Glutamatergic neuron (in vitro differentiated cells): ENCODE measurements at places on chromosomes 6 and 20.

DNA sequence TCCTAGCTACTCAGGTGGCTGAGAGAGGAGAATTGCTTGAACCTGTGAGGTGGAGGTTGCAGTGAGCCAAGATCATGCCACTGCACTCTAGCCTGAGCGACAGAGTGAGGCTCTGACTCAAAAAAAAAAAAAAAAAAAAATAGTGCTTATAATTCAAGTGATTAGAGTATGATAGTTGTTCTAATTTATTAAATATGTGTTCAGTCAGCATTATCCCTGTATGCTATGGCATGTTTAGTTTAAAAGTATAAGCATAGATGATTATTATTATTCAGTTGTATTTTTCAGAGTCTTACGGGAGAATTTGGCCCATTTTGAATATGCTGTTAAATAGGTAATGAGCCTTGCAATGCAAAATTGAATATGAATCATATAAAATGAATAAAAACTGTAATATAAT is 64.8 kb downstream of the UBR2 start:
- DNase-seq: no peak

DNA sequence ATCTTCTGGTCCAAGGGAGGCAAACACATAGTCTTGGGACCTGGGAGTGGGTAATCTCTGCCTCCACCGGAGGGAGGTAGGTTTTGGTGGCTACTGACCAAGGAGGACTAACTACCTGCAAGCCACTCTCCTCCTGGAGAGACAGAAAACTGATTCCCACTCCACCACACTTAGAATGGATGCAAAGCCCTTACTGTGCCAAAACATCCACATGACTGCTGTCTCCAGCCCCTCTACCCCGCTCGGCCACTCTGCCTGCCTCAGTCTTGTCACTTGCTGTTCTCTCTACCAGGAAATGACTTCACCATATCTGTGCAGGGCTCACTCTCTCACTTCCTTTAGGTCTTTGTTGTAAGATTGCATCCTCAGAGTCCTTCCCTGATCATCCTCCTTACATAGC is 129.5 kb upstream of the ARG1 start:
- no peak for DNase-seq

DNA sequence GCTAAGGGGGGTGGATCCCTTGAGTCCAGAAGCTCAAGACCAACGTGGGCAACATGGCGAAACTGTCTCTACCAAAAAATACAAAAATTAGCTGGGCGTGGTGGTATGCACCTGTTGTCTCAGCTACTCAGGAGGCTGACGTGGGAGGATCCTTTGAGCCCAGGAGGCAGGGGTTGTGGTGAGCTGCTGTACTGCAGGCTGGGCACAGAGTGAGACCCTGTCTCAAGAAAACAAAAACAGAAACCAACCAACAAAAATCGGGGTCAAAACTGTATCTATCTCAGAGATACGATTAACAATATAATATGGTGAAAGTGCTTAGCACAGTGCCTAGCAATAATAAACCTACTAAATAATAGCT is 20.7 kb upstream of the BCAS1 start:
- DNase-seq: no peak

- no peak for DNase-seq
These were observed 2.1 kb upstream of the R3HDML start for GRCh38 chr20:44334709-44335108.

GRCh38 chr6:151078655-151079054 is 161.1 kb upstream of the AKAP12 start:
- DNase-seq: no peak

DNA sequence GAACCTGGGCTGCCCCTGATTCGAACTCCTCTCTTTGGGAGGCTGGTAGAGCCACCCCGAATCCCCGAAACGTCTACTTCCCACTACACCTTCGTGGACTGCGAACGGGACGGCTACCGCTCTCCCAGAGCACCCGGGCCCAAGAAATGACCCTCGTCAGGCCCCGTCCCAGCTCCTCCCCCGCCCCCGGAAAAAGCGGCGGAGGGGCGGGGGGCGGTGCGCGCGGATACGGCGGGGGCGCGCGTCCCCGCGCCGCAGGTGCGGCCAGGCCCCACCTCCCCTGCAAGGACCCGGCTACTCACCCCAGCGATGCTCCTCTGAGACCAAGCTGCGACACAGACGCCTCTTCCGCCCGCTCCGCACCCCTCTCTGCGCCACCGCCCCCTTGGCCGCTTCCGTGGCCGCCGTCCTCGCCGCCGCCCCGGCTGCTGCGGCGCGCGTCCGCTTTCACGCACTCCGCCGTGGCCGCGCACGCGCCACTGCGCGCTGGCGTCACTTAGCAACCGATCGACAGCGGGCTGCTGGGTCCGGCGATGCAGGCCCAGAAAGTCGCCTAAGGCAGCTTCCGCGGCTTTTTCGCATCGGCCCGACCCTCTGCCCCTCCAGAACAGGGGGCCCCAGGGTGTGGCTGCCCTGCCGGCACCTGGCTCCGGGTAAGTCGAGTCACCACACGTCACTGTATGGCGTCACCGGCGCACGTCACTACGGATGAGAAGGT is at the start of gene BTBD9:
Gene BTBD9 (minus strand): TSS at position 432 of the 718 bp plus-strand sequence.
- DNase-seq: peak; percentile 84

DNA sequence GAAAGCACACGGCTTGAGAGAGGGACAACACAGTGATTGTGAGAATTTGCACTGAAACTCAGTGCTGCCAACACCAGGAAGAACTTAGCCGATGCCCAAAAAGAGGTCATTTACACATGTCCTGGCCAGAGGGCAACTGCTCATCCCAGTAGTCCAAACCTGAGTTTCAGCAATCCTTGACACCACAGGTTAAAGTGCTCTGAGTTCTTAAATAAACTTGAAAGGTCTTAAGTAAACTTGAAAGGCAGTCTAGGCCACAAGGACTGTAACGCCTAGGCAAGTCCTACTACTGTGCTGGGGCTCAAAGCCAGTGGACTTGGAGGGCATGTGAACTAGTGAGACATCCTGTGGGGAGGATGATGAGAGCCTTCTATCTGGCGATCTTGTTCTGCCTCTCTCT is 14.1 kb downstream of the SNX14 start:
- DNase-seq: no peak

DNA sequence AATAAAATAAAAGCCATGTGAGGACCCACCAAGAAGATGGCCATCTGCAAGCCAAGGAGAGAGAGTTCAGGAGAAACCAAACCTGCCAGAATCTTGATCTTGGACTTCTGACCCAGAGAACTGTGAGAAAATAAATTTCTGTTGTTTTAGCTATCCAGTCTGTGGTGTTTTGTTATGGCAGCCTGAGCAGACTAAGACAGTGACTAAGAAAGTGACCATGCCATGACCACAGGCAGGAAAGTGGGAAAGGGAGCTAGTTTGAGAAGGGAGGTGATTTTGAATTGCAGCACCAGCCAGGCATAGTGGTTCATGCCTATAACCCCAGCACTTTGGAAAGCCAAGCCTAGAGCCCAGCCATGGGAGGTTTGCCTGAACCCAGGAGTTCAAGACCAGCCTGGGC is 21.9 kb upstream of the C6orf62 start:
- no peak for DNase-seq

DNA sequence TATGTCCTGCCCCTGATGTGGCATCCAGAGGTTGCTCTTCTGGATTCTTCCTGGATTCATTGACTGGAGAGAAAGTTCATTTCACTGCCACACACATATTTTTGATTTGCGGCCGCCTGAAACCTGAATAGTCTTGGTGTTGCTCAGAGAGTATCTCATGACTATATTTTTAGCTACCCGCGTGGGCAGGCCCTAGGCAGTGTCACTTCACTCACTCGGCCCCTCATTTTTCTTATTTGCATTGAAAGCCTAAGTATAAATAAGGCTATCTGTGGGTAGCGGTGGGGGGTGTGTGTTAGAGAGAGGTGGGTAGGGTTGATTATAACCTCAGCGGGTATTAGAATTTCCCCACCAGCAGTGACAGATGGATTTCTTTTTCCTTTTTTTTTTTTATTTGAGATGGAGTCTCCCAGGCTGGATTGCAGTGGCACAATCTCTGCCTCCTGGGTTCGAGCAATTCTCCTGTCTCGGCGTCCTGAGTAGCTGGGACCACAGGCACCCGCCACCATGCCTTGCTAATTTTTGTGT is 113.5 kb downstream of the JARID2 start:
- DNase-seq: no peak

DNA sequence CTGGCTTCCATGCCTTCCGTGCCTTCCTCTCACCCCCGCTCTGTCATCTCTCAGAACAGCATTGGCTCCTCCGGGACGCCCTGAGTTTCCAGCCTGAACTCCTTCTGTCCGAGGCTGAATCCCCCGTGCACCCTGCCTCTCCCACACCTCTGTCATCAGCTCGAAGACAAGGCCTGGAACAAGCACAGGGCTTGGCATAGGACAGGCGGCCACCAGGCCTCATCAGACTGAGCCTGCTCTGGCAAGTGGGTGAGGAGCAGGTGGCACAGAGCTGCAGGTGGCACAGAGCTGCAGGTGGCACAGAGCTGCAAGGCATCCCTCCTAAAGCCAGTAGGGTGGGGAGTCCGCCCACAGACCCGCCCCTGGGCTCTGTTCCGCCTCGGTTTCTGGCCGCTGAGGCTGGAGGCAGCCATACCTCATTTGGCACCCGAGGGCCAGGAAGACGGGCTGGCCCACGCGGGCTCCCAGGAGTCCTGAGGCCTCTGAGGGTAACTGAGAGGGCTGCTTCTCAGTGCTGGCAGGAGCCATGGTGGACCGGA is 60.2 kb downstream of the EZR start:
- no peak for DNase-seq

DNA sequence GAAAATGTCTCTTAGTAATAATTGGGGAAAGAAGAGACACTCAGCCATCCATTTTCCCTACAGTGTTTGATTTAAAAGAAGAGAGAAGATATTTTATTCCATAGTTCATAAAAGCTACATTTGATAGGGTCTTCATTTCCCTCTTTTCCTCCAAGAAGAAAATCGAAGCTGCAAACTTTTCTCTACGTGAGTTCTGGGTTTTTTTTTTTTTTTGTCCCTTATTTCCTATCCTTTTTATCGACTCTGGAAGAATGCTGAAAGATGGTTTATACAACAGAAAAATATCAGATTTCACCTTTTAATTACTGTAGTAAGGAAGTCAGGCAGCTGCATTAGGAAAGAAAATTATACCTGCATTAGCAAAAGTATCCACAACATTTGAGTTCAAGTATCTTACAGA is at the start of gene OR2J1:
Gene OR2J1 (plus strand): TSS at position 301 of the 400 bp plus-strand sequence. CDS start 1,453 bp downstream, outside the sequence.
- DNase-seq: no peak

DNA sequence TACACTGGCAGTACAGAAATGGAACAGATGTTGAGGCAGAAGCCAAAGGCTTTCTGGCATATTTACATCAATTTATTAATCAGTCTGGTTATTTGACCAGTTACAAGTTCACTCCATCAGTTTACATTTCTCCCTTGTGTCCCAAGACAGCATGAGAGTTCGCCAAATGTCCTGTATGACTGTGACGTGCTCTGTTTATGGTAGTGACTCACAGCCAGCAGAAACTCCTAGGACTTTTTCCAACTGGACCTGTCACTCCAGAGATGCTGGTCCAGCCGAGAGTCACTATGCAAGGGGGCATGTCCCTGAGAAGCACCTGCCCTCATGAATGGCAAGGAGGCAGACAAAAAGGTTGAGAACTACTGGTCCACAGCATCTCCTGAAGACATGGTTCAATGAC is 160.0 kb downstream of the LRFN2 start:
- DNase-seq: no peak

- DNase-seq: no peak
These were observed 162.9 kb upstream of the SASH1 start for GRCh38 chr6:148179786-148180185.

GRCh38 chr6:137877113-137877512 is 10.1 kb downstream of the TNFAIP3 start:
- DNase-seq: no peak

DNA sequence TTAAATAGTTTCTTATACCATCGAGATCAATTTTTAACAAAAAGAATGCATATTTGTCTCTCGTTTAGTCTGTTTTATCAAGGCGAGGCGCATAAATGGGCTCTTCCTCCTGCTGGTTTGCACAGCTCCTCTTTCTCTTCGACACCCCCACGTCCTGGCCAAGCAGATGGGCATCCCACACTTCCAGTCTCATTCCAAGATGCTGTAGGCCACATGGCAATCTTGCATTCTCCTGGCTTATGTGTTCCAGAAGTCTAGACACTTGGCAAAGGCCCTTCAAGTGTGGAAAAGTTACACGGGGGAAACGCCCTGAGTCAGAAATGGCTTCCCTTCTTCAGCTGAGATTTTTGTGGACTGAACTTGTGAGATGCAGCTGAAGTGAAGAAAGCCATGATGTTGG is 447.1 kb downstream of the QKI start:
- DNase-seq: no peak

DNA sequence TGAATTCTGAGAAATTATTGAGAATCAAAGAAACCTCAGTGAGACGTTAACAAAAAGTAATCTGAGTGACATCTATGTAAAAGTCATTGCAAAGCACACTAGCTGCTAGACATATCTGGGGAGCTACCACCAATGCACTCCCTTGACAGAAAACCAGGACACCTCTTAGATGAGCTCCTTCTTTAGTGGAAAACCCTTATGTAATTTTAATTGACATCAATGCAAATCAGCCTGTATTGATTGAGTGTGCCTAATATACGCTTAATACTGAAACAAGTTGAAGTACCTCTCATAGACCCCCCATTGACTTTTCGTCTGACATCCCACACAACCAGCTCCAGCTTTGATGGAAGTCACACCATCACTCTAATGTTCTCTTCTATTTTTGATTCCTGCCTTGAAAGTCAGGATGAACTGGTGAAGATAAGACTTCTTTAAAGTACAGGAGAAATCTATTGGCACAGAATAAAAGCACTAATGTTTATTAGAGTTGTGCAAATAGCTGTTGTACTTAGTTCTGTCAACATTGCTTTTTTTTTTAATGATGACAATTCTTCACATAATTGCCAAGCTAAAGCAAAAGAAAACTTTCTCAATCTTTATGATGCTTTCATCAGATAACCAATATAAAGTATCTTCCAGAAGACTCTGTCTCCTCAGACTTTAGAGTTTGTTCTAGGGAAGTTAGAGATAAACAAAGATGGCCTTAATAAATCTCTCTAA is 98.0 kb upstream of the FAM8A1 start:
- no peak for DNase-seq

- DNase-seq: no peak
These were observed 29.8 kb downstream of the C6orf89 start for GRCh38 chr6:36915599-36915998.

GRCh38 chr20:4091490-4092479 is 76.4 kb upstream of the RNF24 start:
- peak; percentile 78 for DNase-seq

DNA sequence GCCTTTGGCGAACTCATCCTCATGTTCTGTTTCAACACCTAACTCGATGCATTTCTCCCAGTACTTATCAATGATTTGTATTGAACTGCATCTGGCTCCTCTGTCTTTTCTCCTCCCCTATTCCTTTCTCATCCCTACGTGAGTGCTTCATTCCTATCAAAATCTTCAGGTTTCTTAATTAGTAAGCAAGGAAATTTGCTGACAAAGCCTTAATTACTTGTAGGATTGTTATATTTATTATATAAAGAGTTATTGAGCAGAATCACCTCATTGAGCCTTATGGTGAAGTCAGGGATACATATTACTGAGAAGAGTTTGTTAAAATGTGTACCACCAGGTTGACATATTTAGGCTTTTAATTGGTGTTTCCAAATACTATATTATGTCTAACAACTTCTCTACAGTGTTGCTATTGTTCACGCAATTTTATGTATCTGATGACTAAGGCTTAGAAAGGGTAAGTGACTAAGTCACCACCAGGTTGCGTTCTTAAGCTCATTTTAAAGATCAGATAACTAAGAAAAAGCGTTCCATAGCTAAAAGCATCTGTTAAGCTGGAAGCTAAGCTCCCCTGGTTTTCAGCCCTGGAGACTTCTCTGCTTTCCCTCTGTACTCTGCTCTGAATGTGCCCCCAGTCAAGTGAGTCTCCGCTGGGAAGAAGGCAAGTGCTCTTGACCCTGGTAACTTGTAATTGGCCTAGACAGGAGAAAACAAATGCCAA is 18.9 kb downstream of the SCGN start:
- no peak for DNase-seq
